ENCODE measurements at places on chromosomes 16 and 17.

DNA sequence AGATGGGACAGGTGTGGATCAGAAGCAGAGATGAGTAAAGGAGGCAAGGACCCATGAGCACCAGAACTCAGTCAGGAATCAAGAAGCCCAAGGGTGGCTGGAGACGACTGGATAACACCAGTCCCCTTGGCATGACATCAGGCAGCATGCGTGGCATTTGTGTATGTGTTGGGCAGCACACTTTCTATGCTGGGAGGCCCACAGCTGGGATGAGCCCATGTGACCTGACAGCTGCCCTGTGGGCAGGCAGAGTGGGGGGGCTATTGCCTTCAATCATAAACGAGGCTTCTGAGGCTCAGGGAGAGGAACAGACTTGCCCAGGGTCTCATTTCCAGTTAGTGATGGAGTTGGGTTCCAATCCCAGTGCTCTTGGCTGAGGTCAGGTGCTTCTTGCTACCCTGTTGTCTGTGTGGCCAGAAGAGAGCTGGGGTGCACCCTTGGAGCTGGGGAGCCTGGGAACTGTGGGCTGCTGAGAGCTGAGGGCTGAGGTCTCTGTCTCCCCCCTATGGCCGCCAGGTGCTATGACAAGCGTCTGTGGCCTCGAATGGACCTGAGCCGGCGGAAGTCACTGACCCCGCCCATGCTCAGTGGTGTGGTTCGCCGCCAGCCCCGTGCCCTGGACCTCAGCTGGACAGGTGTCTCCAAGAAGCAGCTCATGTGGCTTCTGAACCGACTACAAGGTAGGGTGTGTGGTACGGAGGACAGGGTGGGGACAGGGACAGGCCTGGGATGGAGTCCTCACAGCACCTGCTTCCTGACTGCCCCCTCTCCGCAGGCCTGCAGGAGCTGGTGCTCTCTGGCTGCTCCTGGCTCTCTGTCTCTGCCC lies 7.1 kb upstream of the ORAI3 start:
- peak; percentile 66 for DNase-seq

- no peak for DNase-seq
Observed at GRCh38 chr16:654034-654433, 4.9 kb downstream of the WDR90 start.

DNA sequence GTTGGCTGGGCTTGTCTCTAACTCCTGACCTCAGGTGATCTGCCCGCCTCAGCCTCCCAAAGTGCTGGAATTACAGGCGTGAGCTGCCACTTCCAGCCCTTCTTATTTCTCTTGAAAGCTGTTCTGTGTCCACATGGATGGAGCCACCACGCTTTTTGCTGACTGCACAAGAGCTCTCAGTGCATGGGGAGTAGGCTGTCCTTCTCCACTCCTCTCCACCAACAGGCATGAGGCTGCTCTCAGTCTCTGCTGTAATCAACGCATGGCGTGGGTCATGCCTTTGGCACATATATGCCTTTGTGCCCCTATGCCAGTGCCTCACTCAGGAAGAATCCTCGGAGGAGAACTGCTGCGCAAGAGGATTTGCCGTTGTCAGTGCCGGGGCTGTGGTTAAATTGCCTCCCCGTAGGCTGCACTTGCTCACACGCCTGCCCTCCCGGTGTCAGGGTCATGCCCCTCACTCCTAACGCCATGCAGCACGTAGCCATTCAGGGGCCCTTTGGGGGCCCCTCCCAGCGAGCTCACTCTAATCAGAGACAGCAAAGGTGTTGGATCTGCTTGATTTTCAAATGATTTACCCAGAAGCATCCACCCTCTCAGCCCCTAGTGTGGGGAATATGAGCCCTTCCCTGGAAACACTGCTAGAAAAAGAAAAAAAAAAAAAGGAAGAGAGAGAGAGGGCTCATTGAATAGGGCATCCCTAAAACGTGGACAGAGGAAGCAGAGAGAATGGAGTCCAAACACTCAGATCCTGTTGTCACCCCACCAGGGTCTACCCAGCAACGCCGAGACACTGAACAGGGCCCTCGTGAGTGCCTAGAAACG lies 47.5 kb upstream of the ZCCHC14 start:
- DNase-seq: peak; percentile 54

DNA sequence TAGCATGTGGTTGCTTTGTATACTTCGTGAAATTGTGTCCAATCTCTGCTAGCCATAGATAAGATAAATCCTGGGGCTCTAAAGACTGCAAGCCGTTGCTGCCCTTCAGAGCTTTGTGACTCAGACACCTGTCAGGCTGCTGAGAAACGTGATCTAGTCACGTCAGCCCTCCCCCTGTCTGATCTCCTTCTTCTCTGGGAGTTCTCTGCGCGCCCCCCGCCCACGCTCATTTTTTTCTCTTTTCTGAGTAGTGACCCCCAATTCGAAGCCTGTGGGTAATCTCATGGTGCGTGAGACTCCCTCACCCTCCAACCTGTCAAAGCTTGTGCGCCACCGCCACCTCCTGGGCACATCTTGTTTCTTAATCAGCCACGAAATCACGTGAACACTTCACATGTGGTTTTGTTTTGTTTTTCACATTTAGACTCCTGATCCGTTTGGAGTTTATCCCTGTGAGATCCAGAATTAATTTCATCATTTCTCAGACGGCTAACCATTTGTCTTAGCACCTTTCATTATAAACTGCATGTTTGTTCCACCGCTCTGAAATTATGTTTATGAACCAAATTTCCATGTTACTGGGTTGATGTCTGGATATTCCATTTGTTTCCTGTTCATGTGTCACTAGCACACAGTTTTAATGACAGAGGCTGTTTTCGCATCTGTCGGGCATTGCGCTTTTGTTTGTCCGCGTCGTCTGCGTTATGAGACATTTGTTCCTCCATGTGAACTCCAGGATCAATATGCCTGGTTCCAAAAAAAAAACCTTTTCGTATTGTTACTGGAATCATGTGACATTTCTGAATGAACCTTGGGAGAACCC lies 977 bp upstream of the ZNF778 start:
- peak; percentile 86 for DNase-seq

DNA sequence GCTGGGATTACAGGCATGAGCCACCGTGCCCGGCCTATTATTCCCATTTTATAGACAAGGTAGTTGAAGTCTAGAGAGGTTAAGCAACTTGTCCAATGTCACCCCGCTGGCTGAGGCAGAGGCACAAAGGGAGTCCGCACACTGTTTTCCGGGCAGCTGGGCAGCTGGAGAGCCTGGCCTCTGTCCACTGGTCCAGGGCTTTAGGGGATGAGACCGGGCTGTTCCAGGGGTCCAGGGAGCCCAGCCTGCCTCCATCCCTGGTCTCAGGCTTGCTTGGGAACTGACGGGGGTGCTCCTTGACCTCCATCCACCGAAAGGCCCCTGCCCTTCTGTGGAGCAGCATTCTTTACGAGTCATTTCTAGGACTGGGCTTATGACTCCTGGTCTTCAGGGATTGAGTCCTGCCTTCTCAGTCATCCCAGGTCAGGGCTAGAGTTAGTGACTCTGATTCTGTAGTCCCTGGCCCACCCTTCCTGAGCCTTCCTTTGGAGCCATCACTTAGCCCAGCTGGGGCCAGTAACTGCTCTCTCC lies 37.5 kb downstream of the SOCS3 start:
- DNase-seq: no peak

- DNase-seq: no peak
Observed at GRCh38 chr17:22512506-22512905, 820.2 kb downstream of the KCNJ18 start.

- no peak for DNase-seq
Observed at GRCh38 chr16:84344781-84345180, 23.6 kb upstream of the ATP2C2 start.

DNA sequence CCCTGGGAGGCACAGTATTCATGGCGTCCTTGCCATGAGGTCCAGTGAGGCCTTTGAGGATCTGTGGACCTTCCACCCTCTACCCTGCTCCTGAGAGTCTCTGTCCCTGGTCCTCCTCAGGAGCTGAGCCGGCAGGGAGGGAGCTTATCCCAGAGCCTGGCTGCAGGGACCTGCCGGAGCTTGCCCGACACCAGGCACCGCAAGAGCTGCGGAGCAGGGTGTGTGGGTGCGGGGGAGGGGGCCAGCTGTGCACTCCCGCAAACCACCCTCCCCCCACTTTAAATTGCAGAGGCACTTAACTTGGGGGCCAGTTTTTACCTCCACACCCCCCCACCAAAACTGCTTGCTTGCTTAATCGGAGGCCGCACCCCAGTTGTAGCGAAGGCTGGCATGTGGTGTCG lies 609 bp upstream of the ZNF750 start:
- no peak for DNase-seq

DNA sequence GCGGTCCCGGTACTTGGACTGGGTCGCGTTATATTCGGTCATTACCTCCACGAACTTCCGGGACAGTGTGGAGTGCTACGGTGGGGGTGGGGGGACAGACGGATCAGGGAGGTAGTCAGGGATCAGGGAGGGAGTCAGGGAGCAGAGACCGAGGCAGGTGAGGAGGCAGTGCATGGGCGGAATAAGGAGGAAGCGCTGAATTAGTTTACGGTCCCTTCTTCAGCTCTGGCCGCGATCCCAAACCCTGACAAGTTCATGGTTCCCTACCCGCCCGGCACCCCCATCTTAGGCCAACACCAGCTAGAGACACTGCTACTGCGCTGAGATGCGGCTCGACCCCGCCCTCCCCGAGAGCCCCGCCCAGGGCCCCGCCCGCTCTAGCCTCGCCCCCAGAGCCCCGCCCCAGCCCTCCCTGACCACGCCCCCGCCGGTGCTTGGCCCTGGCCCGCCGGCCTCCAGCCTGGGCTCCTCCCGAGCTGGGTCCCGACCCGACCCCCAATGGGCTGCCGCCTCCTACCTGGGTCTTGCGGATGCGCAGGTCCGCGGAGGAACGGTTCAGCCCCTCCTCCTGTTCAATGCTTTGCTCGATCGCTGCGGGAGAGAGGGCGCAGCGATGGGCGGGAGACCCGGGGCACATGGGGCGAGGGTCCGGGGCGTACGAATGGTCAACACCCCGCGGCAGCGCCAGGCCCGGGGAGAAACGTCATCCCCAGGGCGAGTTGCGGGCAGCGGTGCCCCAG lies 12.1 kb downstream of the HSD3B7 start:
- peak; percentile 71 for DNase-seq

GRCh38 chr17:28576758-28577465 lies at the start of gene ALDOC:
ALDOC (minus strand) TSS chr17:28576895; CDS start chr17:28575532, 1,363 bp downstream.
- DNase-seq: peak; percentile 91

- DNase-seq: peak; percentile 88
Observed at GRCh38 chr17:57415751-57416207, 159.5 kb downstream of the MSI2 start.

DNA sequence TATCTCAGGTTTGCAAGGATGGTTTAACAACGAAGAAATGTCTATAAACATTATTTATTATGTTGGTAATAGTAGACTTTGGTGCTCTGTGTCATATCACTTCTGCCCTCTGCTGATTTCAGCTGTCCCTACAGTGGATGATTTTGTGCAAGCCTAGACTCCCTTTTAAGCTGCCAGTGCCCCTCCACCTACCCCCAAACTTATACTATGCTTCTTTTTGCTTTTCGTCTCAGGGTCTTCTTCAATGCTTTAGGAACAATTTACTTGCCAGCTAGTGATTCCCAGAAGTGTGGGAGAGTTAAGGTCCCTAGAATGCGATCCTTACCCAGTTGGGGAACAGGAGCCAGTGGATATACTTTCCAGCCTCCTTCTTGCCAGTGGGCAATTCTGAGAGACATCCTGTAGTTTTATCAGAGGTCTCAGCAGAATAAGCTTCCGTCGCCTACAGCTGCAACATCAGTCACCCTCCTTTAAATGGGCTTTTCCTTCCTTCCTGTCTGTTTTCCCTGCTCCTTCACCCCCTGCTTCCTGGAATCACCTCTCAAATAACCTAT lies 4.1 kb downstream of the ICAM2 start:
- DNase-seq: no peak

GRCh38 chr16:27843800-27844199 lies 219.7 kb downstream of the GSG1L start:
- DNase-seq: no peak

GRCh38 chr16:58421529-58421928 lies 29.3 kb downstream of the GINS3 start:
- no peak for DNase-seq

- no peak for DNase-seq
Observed at GRCh38 chr16:70468776-70469525, 14.6 kb downstream of the FCSK start.

GRCh38 chr16:58638148-58639036 lies 8.8 kb upstream of the CNOT1 start:
- DNase-seq: peak; percentile 90

DNA sequence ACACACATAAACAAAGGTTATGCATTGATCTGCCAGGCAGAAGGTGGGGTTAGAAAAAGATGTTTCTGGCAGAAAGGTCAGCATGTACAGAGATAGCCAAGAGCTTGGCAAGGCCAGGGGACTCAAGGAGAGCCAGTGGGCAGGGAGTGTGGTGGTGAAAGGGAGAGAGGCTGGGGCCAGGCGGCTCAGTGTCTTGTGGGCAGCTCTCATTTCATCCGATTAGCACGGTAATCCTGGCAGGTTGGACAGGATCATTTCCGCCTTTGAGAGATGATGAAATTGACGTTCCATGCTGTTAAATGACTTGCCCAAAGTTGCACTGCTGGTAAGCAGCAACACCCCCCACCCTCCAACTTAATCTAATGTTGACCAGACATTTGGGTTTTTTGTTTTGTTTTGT lies 3.6 kb downstream of the CHD9 start:
- DNase-seq: no peak

GRCh38 chr17:22669721-22670120 lies 977.4 kb downstream of the KCNJ18 start:
- DNase-seq: no peak

DNA sequence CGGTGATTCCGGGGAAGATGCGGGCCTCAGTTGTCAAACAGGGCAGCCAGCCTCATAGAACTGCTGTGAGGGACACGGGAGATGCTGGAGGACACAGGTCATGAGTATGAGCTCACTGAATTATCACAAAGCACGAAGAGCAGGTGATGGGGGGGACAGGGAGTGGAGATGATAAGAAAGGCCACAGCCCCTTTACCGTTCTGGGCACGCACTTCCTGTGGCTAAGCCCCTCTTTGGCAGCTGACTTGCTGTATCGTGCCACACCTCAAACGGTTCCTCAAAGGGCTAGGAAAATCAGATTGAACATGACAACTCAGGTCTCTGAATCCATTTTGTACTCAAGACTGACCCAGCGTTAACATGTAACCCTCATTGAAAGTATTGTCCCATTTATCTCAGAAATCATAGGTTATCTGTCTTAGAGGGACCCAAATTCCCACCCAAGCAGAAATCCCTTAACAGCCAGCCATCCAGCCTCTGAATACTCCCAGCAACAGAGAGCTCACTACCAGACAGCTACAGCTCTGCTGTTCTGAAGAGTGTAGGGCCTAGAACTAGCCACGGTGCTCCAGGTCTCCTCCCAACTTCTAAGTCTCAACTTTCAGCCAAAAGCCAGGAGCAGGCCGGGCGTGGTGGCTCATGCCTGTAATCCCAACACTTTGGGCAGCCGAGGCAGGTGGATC lies 5.0 kb upstream of the SRL start:
- DNase-seq: no peak

DNA sequence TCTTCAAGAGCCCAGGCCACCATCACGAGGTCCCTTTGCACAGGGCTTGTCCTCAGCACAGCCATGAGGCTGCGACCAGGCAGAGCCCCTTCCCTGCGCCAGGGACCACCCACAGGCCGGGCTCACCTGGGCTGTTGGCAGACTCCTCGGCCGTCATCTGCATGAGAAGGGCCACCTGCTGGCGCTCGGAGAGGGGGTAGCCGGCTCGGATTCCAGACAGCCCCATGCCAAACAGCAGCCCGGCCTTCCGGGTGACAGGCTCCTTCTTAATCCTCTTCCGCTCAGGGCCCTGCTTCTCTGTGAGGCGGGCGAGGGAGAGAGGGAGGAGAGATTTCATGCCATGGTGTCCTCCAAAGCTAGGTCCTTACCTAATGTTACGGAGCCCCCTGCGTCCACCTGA lies 73.4 kb downstream of the ZNF778 start:
- DNase-seq: no peak

GRCh38 chr17:44191369-44191768 lies 4.6 kb downstream of the TMUB2 start:
- no peak for DNase-seq

All from umbilical cord (tissue), 2 donors.